ENCODE measurements at places on chromosomes 11 and 22.
A peak's percentile ranks its signal among the peaks of the same experiment; 100 is the strongest.

DNA sequence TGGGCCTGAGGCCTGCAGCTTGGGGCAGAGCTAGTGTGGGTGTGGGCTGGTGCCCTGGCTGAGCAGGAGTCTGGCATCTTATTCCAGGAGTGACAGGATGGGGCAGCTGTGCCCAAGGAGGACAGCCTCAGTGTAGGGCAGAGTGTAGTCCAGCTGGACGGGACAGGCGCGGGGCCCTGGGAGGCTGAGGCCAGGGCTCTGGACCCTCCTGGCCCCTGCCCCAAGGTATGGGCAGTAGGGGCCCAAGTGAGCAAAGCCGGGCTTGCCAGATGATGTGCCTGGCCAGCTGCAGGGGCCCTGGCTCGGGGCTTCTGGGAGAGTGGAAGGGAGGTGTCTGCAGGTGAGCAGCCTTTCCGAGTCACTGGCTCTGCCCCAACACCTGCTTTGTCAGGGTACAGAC lies 1190.9 kb downstream of the BRD1 start:
- DNase-seq = no peak

DNA sequence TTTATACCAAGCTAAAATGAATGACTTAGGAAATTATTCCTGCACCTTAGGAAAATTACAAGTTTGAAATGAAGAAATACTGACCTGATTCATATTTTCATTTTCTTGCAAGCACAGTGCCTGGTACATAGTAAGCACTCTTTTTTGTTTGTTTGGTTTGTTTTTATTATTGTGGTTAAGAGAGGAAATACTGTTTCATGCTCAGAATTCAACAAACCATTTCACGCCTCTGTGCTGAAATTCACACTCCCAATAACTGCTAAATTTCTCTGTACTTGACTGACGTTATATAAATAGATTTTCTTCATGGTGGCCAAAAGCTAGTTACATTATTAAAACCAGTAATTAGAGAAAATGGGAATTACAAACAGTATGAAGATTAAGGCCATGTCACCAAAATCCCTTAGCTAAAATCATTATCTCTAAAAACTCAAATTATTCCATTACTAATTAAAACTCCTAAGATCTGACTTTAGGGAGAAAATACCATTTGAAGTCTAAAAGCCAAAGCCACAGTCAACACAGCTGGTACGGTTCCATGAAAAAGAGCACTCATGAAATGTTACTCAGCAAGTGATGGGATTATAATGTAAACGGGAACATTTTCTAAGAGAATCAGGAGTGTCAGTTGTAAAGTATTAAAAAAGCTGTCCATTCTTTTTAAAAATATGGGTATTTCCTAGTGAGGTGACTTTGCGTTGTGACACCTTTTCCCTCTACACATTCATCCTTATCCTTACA lies 77.8 kb upstream of the DDI1 start:
- no peak for DNase-seq

DNA sequence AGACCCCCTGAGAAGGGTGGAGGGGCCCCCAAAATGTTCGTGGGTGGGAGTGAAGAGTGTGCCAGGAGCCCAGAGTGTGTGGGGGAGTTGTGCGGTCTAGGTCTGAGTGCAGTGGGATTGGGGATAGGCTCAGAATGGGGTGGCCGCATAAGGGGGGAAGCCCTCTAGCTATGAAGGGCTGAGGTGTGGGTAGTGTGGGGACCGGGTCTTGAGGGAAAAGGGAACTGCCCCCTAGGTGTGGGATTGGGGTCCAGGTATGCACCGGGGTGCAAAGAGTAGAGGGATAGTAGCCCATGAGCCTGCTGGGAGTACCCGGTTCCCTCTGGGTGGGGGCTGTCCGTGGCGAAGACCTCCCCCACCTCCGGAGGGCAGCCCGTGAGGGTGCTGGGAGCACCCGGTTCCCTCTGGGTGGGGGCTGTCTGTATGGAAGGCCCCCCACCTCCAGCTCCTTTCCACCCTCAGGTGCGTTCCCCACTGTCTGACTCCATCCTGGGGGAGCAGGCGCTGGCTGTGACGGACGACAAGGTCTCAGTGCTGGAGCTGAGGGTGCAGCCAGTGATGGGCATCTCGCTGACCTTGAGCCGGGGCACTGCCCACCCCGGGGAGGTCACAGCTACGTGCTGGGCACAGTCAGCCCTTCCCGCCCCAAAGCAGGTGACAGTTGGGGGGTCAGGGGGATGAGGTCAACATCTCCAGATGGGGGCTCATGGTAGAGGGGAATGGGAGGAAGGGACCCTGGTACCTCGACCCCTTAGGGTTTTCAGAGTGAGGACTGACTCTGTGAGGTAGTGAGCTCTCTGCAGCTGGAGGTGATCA lies 10.7 kb downstream of the TMEM132A start:
- DNase-seq = no peak

- no peak for DNase-seq
Measured at GRCh38 chr22:33324228-33324627, 266.0 kb upstream of the SYN3 start.

- DNase-seq = peak; percentile 14
Measured at GRCh38 chr11:64809781-64810241, 540 bp downstream of the MEN1 start.

- no peak for DNase-seq
Measured at GRCh38 chr22:47343611-47344010, 581.2 kb downstream of the TBC1D22A start.

DNA sequence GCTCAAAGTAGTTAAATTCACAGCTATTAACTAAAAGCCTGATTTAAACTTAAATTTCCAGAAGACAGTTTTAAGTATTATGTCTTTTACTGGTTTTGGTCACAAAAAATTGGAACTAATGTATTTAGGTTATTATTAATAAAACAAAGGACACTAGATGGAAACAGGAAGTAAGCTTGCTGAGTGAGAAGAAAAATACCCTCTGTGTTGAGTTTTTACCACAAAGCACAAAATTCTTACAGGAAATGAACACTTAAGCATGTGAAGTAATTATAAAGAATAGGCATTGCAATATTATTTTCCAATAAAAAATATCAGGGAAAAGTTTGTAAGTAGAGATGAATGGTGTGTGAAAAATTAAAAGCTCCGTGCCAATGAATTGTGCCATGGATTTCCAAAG lies 46.3 kb downstream of the PIK3C2A start:
- no peak for DNase-seq

GRCh38 chr22:28907311-28908008 lies 24.1 kb downstream of the ZNRF3 start:
- DNase-seq = peak; percentile 43

DNA sequence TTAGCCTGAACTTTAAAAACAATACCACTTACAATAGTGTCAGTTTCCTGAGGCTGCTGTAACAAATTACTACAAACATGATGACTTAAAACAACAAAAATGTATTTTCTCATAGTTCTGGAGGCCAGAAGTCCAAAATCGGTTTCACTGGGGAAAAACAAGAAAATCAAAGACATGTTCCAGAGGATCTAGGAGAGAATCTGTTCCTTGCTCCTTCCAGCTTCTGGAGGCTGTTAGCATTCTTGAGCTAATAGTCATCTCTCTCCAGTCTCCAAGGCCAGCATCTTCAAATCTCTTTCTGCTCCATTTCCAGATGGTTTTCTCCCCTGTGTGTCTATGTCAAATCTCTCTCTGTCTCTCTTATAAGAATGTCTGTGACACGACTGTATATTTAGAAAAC lies 67.6 kb upstream of the TEAD1 start:
- no peak for DNase-seq

GRCh38 chr11:126137136-126137535 lies 74.3 kb downstream of the RPUSD4 start:
- no peak for DNase-seq

DNA sequence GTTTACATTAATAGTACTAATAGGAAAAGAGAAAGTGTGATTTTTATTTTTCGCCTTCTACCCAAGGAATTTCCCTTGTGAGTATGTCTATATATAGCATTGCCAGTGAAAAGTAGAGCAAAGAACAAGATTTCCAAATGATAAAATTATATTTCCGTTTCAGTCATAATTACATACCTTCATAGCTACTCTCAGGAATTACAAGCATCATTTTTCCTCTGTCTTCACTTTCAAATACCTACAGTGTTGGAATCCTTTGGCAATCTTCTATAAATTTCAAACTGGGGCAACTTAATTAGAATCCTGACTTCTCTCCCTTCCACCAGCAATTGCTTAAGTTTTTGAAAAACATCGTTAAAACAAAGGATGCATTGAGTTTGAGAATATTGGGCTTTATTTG lies 35.5 kb upstream of the SPON1 start:
- DNase-seq = no peak

GRCh38 chr11:60310407-60310998 lies 16.6 kb upstream of the MS4A6E start:
- no peak for DNase-seq

DNA sequence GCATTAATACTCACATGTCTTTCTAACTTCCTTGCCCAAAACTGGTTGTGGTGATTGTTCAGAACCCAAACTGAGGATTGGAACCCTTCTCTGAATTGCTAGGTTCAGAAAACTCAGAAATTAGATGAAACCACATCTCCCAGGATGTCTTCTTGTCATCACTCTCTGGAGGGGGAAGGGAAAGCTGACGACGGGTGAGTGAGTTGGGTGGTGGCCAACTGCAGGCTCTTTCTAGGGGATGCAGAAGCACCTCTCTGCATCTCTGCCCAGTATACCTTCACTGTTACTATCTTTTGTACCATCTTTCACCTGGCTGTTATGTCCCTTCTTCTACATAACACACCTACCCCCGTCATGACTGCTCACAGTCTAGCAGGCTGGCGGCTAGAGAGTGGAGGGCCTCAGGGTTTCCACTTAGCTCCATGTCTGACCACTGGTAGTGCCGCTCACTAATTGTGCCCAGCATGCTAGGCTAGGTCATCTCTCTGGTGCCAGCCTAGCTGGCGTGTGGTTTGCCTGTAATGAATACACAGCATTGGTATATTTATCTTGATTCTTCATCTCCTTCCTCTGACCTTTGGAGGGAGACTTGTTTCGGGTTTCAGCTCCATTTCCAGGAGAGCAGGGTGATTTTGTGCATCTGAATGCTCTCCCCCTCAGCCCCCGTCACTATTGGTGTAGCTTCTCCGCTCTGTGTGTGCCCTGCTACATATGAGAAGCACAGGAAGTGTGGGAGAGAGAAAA lies 7.3 kb downstream of the GRAMD1B start:
- no peak for DNase-seq

- no peak for DNase-seq
Measured at GRCh38 chr22:30270832-30271231, 4.2 kb upstream of the OSM start.

DNA sequence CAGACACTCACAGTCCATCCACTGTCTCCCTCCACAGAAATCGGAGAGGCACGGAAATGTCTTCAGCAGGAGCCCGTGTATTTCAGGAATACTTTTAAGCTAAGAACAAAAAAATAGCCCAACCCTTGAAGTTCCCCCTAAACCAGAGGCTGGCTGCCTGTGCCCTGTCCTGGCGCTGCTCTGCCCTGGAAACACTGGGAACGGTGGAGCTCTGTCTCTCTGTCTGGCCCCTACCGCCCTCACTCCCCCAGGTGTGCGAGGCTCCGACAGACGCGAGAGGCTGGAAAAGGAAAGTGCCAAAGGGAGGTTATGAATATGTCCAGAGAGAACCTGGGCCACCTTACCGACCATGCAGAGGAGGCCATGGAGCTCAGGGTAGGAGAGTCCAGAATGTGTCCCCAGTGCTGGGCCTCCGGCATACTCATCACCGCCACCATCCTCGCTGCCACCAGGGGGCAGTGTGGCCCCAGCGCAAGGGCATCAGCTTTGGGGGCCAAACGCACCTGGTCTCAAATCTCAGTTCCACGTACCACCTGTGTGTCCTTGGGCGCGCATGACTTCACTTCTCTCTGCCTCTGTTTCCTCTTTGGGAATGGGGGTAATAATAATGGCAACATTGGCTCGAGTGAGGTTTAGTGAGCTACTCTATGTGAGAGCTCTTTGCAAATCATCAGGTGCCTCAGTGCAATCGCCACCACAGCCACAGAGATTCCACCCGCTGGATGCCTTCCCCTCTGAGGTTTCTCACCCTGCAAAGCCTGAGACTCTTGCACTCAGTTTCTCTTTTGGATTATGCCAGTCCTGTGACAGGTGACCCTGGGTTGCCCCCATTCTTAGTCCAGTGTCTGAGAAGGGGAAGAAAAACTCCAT lies 10.4 kb upstream of the SLCO2B1 start:
- peak; percentile 79 for DNase-seq

DNA sequence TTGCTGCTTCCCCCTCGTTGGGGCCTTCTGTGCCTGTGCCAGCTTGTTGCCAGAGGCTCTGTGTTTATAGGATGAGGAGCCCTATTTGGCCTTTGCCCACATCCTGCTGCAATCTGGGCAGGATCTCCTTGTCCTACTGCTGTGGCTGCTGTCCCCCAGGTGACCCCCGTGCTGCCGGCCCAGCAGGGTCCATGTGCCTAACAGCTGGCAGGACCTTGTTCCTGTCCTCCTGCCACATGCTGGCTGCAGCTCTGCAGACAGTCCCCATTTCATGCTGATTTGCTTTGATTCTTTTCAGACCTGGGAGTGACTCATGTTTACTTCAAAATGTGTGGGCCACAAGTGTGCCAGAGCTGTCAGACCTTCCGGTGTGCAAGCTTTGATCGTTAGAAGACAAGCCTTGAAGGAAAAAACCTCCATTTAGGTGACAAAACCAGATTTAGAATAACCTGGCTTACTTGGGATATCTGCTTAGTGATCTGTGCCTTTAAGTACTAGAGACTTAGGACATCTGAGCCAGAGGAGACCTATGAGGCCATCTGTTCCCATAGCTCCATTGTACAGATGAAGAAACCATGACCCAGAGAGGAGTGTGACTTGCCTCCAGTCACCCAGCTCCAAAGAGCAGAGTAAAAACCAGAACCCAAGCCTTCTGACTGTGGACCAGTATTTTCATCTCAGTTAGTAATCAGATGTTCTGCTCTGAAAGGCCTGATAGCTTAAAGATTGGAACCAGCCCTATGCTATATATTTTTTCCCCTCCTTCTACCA lies 11.1 kb downstream of the NAV2 start:
- no peak for DNase-seq

DNA sequence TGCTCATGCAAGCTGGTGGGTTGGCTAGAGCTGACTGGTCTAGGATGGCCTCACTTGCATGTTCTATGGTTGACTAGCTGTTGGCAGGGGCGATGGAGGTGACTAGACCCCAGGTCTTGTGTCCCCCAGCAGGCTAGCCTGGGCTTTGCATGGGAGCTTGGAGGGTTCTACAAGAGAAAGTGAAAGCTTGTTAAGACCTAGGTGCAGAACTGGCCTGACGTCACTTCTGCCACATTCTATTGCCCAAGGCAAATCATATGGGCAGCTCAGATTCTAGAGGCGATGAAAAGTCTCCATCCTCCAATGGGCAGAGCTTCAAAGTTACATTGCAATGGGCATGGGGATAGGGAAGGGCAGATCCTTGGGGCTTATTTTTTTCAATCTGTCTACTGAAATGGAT lies 170.9 kb downstream of the MIAT start:
- DNase-seq = no peak

DNA sequence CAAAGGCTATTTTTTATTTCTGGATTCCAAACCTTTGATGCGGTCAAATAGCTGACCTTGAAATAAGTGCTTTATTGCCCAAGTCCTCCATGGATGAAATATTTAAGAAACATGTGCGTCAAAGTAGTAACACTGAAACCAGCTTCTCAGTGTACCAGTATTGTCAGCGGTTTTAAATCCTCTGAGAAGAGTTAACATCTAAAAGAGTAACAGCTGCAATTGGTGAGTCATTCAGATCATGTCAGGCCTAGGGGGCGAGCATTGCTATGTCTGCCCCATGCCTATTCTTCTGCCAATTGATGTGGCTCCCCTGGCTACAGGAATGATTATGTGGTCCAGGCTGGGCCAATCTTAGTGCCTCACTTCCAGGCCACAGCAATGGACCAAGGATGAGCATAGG lies 263.3 kb upstream of the SORL1-AS1 start:
- DNase-seq = no peak

GRCh38 chr11:17979770-17980371 lies 33.0 kb downstream of the SERGEF start:
- no peak for DNase-seq

All from stimulated activated CD4-positive, alpha-beta T cell treated with anti-CD3 and anti-CD28 coated beads, Interleukin-12 subunit alpha, Interleukin-12 subunit beta, amount 100 ng/mL, for 24 hours (primary cell).